Regular cardiac myocyte (primary cell): ENCODE measurements at places on chromosomes 6 and 20. TPM values are rescaled to one million over a fixed set of nuclear protein-coding genes. Genes with fewer than 3 reads are reported as not detected.

The C6orf58 gene
- total RNA-seq, result 0.19 TPM in 1 of 2 replicates, not detected in the other

The RING1 gene
- 22.8 TPM in 2 replicates for total RNA-seq

The CTAGE9 gene
- not detected in 2 replicates for total RNA-seq

The SLC22A16 gene
- under 0.01 TPM in 1 of 2 replicates, not detected in the other for total RNA-seq

The C6orf15 gene
- total RNA-seq, result not detected in 2 replicates
